ENCODE measurements at places on chromosomes 11 and 22. TPM values are rescaled to one million over a fixed set of nuclear protein-coding genes. Genes with fewer than 3 reads are reported as not detected.

- DNase-seq, result peak; percentile 88
Measured at GRCh38 chr11:69140635-69141034, 15.1 kb upstream of the SMIM38 start.

DNA sequence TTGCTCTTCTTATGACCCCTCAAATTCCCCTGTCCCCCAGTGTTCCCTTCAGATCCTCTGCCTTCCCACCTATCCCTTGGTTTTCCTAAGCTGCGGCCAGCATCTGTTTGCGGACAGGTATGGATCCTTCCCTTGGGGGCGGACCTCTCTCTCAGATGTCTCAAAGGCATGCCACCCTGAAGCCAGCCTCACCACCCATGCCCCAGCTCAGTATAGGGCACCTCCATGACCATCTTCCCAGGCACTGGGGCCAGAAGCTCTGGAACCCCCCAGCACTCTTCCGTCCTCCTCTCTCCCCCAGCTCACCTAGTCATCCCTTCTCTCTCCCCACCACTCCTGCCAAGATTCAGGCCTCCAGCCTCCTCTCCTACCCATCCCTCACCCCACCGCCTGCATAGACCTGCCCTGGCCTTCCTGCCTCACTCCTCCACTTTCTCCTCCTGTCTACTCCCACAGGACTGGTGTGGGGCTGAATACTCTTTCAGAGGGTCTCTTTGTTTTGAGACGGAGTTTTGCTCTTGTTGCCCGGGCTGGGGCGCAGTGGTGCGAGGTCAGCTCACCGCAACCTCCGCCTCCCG is 2.2 kb downstream of the LRRC75B start:
- DNase-seq, result no peak

DNA sequence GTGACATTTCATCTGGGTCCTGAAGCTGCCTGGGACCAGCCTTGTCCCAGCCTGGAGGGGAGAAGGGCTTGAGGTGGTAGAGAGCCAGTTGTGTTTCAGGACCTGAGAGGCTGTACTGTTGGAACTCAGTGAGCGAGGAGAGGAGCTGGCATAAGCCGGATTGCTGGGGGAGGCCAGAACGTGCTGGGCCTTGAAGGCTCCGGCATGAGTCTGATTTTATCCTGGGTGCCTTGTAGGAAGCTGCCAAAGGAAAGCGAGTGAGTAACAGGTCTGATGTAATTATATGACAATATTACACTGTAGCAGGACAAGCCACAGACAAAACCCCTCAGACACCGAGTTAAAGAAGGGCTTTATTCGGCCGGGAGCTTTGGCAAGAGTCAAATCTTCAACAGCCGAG is 17.2 kb downstream of the AP2A2 start:
- peak; percentile 78 for DNase-seq

GRCh38 chr11:104164028-104164520 is at the start of gene PDGFD:
PDGFD (minus strand) TSS chr11:104164147.
- peak; percentile 67 for DNase-seq

- DNase-seq, result no peak
Measured at GRCh38 chr11:108963118-108963517, 298.2 kb downstream of the DDX10 start.

DNA sequence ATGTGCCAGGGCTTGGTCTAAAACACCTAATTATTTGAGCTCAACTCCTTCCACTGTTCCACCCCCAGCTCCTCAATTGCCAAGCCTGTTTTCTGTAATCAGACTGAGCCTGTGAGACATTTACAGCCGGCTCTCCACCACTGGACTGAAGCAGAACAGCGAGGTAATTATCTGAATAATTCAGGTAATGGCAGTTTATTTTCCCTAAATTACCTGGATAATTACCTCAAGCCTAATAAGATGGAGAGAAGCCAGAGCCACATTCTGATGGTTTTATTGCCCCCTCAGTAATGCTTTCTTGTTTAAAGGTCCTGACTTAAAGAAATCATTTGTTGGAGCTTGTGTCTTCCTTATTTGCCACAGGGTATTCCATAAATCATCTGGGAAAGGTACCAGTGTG is 64.2 kb downstream of the FZD4 start:
- DNase-seq, result no peak

DNA sequence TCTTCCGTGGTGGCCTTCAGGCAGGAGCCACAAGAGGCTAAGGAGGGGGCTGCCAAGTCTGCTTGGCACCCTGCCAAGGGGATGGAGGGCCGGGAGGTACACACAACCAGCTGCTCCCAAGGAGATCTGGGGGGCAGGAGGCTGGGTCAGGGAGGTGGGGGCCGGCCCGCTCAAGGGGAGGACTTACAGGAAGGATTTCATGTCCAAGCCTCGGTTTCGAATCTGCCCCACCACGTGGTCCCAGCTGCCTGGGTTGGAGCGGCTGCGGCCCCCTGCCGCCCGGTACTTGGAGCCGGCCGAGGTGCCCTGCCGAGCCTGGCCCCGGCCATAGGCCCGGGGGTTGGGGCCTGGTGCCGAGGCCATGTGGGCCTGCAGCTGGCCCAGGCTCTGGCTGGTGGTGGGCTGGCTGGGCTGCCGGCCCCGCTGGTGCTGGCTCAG is 33.5 kb downstream of the LRRC10B start:
- DNase-seq, result no peak

DNA sequence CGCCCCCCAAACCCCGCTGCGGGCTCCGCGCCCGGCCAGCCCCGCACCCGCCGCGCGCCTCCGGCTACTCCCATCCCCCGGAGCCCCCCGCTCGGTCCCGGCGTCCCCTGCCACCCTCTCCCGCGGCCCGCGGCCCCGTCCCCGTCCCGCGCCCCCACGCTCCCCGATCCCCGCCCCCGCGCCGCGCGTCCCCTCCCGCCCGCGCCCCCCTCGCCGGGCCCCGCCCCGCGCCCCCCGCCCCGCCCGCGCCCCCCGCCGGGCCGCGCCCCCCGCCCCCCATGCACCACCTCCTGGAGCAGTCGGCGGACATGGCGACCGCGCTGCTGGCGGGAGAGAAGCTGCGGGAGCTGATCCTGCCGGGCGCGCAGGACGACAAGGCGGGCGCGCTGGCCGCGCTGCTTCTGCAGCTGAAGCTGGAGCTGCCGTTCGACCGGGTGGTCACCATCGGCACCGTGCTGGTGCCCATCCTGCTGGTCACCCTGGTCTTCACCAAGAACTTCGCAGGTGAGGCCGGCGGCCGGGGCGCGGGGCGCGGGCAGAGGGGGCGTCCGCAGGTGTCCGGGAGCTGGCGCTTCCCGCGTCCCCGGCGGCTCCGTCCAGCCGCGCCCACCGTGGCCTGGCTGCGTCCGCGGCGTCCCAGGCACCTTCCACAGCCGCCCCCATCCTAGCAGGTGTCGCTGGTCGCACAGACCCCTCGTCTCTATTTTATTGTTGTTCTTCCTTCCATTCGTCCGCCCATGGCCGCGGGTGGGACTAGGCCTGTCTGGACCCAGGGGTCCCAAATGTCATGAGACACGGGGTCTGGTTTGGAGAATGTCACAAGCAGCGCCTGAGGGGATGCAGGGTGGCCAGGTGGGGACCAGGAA is at the start of gene PANX2:
Gene PANX2 (plus strand): TSS at position 279 of the 866 bp plus-strand sequence. CDS start 0 bp downstream, at position 279.
- DNase-seq, result no peak

DNA sequence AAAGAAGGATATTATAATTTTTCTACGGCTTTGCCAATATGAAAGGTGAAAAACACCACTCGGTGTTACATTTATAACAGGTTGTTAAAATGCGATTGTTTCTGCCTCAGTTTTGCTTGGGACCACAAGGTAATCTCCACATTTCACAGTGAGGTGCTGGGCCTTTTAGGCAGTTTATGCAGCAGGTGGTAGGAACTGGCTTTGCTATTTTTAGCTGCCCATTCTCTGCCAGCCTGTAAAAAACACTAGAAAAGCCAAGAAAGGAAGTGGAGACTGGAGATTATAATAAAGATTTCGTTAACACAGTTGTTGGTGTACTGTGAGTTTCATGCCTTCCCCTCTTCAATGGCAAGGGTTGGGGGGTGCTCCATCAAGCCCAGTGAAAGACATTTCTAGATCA is 8.0 kb upstream of the MRPL16 start:
- DNase-seq, result no peak

GRCh38 chr11:134576721-134577171 is 164.7 kb upstream of the B3GAT1 start:
- DNase-seq, result no peak

DNA sequence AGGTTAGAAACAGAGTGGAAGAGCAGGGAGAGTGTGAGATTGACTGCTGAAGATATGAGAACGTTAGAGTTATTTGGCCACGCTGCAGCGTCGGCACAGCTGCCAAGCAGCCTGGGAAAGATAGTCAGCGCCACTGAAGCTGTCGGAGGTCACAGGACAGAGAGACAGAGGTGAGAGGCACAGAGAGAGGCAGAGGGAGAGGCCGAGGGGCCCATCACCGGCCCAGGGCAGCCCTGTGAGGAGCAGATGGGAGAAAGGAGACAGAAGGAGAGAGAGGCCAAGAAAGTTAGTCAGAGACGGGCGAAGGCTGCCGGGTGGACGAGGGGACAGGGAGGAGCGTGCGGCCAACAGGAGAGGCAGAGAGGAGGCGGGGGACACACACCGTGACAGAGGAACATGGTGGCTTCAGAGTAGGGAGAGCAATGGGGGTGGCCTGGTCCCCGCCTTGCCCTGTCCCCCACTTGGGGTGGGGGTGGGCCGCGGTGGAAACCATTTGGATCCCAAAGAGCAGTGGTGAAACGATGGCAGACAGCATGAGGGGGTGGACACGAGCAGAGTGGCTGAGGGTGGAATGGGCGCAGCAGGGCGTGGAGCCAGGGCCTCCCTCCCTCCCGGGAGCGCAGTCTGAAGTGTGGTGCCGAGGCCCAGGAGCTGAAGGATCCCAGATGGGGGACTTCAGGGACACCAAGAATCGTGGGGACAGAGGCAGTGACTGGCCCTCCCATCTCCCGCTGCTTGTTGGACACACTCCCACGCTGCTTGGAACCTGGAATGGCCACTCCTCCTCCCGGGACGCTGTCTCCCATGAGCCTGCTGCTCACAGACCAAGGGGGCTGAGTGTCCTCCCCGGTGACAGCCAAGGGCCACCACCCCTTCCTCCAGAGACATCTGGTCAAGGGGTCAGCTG is 26.6 kb downstream of the LRRC10B start:
- no peak for DNase-seq

- no peak for DNase-seq
Measured at GRCh38 chr22:41920271-41920976, 5.5 kb upstream of the SHISA8 start.

- no peak for DNase-seq
Measured at GRCh38 chr11:57776031-57776521, 14.5 kb downstream of the CTNND1 start.

DNA sequence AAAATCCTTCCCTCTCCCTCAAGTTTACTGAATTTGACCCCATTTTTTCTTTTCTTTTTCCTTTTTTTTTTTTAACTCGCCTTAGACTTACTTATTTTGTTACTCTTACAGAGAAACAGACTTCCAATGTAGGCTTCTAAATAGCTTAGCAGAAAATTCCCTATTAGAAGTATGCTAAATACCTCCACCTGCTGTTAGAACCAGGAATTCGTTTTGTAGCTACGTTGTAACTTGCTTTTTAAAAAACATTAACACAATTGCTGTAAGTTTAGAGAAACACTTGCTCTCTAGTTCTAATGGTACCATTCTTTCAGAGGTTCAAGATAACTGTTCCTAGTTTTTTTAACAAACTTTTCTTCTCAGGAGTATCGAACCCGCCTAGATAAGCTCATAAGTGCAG is 324.2 kb downstream of the DCDC1 start:
- no peak for DNase-seq

DNA sequence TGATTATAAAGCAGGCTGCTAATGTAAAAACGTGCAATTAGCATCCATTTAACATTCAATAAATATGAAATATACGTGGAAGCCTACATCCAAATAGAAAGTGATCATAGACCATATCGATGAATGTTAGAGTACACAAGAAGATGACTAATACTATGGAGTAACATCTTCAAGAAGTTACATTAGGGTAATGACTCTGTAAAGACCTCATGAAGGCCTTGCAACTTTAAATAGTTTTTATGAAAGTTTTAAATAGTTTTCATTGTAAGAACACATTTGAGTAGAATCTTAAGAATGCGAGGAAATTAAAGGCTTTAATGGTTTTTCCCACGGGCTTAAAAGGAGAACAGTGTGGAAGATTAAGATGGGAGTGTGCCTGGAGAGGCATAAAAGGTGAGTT is 1.4 kb downstream of the TRIM34 start:
- DNase-seq, result no peak

DNA sequence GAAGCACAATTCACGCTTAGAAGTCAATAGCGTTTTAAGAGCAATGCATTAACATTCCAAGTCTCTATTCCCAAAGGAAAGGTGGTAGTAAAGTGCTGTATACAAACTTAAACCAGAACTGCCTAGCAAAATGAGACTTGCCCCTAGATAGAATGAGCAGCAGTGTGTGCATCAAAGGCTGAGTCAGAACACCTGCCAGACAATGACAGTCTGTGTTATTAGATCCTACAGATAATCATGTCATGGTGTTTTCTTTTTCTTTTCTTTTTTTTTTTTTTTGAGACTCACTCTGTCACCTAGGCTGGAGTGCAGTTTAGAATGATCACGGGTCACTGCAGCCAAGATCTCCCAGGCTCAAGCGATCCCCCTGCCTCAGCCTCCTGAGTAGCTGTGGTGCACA is 1.6 kb downstream of the RTCB start:
- peak; percentile 69 for DNase-seq

The C11orf91 gene
- polyA plus RNA-seq, result 0.08 TPM

The CD3D gene
- not detected for polyA plus RNA-seq

The PGA5 gene
- not detected for polyA plus RNA-seq

The FOLR3 gene
- polyA plus RNA-seq, result 4.6 TPM

The CARD18 gene
- polyA plus RNA-seq, result 3.4 TPM

The LRRC75B gene
- 6.9 TPM for polyA plus RNA-seq

The DCPS gene
- polyA plus RNA-seq, result 41.1 TPM

The MMP11 gene
- 0.26 TPM for polyA plus RNA-seq

The RHOD gene
- polyA plus RNA-seq, result 246 TPM

All from mammary epithelial cell (primary cell).